ENCODE measurements at places on chromosomes 1 and 21.

- no peak for DNase-seq
Observed at GRCh38 chr1:248782416-248783141, 27.0 kb upstream of the LYPD8 start.

DNA sequence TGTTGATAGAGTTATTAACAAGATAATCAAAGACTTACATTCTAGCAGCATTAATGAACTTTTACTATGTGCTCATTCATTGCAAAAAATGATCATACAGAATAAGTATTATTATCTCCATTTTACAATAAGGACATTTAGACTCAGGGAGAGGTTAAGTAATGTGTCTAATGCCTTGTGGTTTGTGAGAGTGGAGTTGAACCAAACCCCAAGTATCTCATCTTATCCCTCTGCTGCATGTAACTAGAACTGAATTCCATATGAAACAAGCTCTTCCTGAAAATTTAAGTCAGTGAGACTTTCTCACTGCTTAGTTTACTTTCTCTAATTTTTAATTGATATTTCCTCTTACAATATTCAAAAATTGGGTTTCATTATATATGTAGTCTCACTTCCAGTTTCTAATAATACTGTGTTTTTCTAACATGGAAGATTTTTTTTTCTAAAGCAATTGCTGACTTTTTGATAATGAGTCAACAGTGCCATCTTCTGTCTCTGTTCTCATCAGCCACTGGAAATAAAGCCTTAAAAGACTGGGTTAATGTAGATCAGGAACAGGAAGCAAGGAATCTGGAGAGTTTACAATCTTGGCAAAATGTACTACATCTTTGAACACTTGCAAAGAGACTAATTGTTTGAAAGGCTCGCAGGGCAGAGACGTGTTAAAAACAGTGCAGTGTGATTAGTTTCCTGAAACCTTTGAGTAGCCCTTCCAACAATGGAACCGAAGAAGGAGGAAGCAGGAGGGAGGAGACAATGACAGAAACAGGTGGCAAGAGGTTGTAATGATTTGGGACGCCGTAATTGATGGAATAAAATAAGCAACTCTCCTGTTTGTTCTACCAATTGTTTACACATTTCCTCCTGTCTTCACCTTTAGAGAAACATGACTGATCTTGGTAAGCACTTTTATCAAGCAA lies 567.6 kb downstream of the MRPL39 start:
- no peak for DNase-seq

GRCh38 chr1:201637282-201638079 lies 98.6 kb downstream of the NAV1 start:
- DNase-seq: no peak

GRCh38 chr1:3042481-3042880 lies 21.2 kb downstream of the ACTRT2 start:
- no peak for DNase-seq

DNA sequence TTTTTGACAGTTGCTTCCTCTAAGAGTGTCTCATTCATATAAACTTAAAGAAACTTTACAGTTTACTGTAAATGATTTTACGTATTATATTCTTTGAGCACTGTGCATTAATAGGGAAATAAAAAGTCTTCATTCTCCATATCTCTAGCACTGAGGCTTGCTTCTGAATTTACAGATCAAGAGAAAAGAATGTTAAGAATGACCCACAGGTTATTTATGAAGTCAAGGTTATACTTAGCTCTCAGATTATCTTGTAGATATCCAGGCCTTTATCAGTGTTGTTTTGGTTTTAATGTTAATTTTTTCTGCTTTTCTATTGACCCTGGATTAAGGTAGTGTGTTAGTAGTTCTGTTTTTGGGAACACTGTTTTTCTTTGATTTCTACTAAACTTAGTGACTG lies 91.4 kb downstream of the GPR161 start:
- DNase-seq: no peak

- no peak for DNase-seq
Observed at GRCh38 chr1:238485912-238486209, 595.1 kb upstream of the ZP4 start.

GRCh38 chr1:234839663-234840062 lies 229.7 kb upstream of the IRF2BP2 start:
- DNase-seq: no peak

DNA sequence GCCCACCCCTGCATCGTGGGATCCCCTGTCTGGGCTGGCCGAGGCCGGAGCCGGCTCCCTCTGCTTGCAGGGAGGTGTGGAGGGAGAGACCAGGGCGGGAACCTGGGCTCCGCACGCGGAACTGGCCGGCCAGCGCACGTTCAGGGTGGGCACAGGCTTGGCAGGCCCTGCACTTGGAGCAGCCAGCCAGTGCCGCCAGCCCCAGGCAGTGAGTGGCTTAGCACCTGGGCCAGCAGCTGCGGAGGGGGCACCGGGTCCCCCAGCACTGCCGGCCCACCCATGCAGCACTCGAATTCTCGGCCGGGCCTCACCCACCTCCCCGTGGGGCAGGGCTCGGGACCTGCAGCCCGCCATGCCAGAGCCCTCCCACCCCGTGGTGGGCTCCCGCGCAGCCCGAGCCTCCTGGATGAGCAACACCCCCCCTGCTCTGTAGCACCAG lies 422.6 kb downstream of the AMY1C start:
- DNase-seq: no peak

- no peak for DNase-seq
Observed at GRCh38 chr1:41041614-41042270, 20.2 kb upstream of the SLFNL1 start.

- no peak for DNase-seq
Observed at GRCh38 chr1:174710868-174711845, 263.4 kb downstream of the GPR52 start.

DNA sequence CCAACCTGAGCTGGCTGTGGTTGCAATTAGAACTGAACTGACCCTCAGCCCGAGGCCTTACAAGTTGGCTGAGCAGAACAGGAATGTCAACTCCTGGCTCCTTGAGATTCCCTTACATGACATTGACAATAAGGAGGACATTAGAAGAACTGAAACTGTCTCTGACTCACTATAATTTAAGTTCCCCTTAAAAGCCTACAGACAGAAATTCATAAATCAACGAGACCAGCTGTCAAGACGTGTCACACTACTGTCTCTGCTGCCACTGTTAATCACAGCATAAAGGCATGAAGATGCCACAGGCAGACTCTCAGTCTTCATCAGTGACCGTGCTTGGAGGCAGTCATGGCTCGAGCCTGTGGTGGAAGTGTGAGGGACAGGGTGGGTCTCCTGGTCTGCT lies 168.8 kb downstream of the GABPA start:
- no peak for DNase-seq

- no peak for DNase-seq
Observed at GRCh38 chr1:7103874-7104273, 318.6 kb downstream of the CAMTA1 start.

GRCh38 chr21:17269760-17270159 lies 243.1 kb upstream of the CXADR start:
- DNase-seq: no peak

DNA sequence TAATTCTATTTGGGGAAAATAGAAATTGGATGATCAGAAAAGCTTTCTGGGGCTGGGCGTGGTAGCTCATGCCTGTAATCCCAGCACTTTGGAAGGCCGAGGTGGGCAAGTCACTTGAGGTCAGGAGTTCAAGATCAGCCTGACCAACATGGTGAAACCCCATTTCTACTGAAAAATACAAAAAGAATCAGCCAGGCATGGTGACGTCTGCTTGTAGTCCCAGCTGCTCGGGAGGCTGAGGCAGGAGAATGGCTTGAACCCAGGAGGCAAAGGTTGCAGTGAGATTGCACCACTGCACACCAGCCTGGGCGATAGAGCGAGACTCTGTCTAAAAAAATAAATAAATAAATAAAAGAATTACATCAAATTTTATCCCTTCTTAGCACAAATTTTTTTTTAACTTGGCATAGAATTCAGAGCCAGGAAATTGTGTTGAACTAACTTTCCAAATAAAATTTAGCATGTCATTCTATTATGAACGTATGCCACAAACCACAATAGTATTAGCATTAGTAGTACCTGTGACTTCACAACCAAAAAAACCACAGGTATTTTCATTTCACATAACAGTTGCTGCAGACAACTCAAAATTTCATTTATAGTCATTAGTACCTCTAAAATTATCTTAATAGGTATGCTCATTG lies 4.5 kb upstream of the ANKRD13C start:
- no peak for DNase-seq

- no peak for DNase-seq
Observed at GRCh38 chr21:22889445-22889844, 1891.2 kb downstream of the NCAM2 start.

- peak; percentile 44 for DNase-seq
Observed at GRCh38 chr1:4652631-4653327, 1.6 kb upstream of the AJAP1 start.

- no peak for DNase-seq
Observed at GRCh38 chr1:113103048-113103447, 30.1 kb downstream of the LRIG2 start.

DNA sequence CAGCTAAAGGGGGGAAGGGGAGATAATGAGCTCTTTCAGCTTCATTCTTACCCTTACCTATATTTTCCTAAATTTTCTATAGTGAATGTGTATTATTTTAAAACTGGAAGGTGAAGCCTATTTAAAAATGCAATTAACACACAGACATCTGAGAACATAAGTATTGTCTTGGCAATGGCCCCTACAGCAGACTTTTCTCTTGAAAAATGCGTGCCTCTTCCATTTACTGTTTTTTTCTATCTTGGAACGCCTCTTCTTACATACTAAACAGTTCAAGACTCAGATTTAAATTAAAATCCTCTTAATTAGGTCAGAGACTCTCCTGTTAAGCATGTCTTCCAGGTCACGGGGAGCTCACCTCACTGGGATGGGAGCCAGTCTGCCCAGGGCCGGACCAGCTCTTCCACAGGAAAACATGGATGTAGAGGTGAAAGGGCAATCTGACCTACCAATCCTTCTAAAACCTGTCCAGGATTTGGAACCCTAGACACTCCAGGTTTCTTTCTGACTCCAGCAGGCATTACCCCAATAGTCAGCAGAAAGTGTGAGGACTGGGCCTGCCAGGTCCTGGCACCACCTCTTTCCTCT lies 137.3 kb downstream of the ZNF281 start:
- DNase-seq: no peak

- no peak for DNase-seq
Observed at GRCh38 chr1:40664791-40665190, 691 bp downstream of the RIMS3 start.

DNA sequence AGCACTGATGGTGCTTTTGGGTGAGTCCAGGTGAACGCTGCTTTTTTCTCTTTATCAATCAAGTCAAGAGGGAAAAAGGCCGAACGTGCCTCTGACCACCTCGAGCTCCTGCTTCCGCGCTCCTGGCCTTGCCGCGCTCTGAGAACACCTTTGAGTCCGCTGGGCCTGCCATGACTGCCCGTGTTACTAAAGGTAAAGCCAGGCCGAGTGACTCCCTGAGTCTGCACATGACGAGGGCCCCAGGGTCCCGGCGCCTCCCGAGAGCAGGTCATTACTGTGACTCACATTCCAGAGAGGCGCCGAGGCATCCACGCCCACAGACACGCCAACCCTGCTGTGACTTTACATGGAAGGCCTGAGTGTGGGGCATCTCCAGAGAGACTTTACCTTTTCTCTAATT lies 11.1 kb downstream of the POFUT2 start:
- DNase-seq: no peak

- peak; percentile 42 for DNase-seq
Observed at GRCh38 chr1:156383023-156383422, 14.0 kb downstream of the RHBG start.

GRCh38 chr1:235240960-235241359 lies 79.9 kb upstream of the RBM34 start:
- DNase-seq: no peak

DNA sequence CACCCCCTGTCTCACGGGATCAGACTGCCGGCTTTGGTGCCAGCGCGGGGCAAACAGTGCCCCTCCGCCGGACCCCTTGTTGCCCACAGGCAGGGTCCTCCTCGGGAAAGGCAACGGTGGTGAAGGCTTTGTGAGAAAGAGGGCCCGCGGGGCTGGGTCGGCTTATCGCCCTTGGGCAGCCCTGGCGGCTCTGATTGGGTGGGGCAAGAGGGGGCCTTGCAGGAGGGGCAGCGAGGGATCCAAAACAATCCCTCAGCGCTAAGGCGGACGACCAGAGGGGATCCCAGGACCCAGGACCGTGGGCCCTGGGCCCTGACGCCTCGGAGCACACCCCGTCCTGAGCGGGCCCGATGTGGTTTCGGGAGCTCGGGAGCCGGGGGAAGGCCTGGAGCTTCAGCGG lies 3.9 kb upstream of the ZNF678 start:
- no peak for DNase-seq

- DNase-seq: no peak
Observed at GRCh38 chr21:17185674-17186073, 327.2 kb upstream of the CXADR start.

Measured in activated T-helper 2 cell treated with anti-CD3 and anti-CD28 coated beads, Interferon-gamma antibody, Interleukin-2, Interleukin-4, amounts not matched to agents 10 μg/mL and 5 μg/mL and 100 μg/mL, durations not matched to agents 14 hours and 24 hours and 36 hours (primary cell).